ENCODE measurements at places on chromosomes 3 and 15. TPM values are rescaled to one million over a fixed set of nuclear protein-coding genes. Genes with fewer than 3 reads are reported as not detected.

GRCh38 chr3:139808201-139808600 lies 126.8 kb upstream of the CLSTN2 start:
- DNase-seq = no peak

GRCh38 chr3:102248981-102249705 lies 185.7 kb upstream of the ZPLD1 start:
- DNase-seq = peak; percentile 11

GOLGA6D gene
- not detected for total RNA-seq

SAMMSON gene
- not detected for total RNA-seq

CDAN1 gene
- total RNA-seq = 9.5 TPM

DNA sequence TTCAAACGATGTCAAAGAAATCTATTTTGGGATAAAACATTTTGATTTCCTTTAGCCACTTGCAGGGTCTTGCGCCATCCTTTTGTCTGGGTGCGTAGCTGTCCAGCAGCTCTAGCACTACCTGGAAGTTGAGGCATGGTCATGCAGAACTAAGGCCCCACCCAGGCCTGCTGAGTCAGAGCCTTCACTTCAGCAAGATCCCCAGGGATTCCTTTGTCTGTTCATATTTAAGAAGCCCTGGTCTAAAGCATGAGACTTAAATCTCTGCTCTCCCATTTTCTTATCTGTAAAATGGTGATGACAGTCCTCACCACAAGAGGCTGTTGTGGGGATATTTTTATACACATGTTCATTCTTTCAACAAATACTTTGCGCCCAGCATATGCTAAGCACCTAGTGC lies 99.0 kb upstream of the CTDSPL start:
- DNase-seq = no peak

DNA sequence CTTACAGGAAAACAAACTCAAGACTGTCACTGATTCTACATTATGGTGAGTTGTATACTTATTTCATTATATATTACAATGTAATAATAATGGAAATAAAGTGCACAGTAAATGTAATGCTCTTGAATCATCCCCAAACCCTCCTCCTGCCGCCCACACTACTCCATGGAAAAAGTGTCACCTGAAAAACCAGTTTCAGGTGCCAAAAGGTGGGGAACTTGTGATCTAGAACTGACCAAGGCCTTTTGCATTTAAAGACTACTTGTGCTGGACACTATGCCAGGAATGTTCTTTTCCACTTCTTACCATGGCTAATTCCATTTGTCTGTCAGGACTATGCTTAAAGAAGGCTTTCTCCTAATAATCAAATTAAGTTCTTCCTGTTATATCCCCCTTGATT lies 32.3 kb downstream of the ROBO2 start:
- no peak for DNase-seq

DNA sequence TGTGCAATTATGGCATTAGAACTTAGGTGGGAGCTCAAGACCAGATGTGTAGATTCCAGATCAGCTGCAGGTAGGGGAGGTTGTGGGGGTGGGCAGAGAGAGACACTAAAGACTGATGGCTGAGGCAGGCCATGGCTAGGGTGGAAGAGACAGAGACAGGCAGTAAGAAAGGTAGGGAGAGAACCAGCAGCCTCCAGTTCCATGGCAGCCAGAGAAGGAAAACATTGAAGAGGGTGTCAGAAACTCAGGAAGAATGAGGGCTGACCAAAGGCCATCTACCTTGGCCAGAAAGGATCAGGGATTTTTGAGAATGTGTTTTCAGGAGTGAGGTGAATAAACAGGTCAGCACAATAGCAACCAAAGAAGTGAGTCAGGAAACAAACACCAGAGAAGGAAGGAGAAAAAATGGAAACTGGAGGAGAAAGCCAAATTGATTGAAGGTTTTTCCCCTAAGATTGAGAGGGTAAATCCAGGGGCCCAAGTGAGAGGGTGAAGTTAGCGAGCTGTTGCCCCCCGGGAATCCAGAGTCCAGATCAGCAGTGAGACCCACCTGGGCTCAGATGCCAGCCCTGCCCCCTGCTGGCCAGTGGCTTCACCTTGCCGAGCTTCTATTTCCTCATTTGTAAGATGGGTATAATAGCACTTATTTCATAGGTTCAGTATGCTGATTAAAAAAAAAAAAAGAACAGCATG lies 41.0 kb downstream of the ABHD2 start:
- peak; percentile 30 for DNase-seq

FEZF2 gene
- total RNA-seq = not detected

ITIH1 gene
- total RNA-seq = not detected

- DNase-seq = no peak
These were observed 214.6 kb downstream of the SLCO3A1 start for GRCh38 chr15:92068121-92068520.

SH3GL3 gene
- 0.15 TPM for total RNA-seq

KNL1 gene
- total RNA-seq = 16.1 TPM

GRCh38 chr3:56347219-56347871 lies 120.9 kb downstream of the ERC2 start:
- peak; percentile 4 for DNase-seq

DNA sequence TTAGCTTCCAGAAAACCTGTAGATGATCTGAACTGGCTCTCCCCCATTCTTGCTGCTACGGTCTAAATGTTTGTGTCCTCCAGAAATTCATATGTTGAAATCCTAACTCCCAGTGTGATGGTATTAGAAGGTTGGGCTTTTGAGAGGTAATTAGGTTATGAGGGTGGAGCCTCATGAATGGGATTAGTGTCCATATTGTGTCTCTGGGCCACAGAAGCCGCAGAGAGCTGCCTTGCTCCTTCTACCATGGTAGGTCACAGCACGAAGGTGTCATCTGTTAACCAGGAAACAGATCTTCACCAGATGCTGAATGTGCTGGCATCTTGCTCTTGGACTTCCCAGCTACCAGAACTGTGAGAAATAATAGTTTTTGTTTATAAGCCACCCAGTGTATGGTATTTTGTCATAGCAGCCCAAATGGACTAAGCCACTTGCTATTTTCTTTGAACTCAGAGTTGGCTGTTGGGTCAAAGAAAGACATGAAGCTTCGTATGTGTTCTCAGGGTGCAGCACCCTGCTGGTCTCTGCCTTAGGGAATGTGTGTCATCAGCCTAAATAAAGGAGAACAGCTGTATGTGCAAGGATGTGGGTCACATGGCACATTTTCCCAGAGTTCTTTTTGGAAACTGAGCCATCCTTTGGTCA lies 317.5 kb upstream of the SLCO3A1 start:
- no peak for DNase-seq

ZNF385D gene
- total RNA-seq = 0.44 TPM

All from MG63 (cell line).